ENCODE measurements at places on chromosomes 16 and 17.

GRCh38 chr16:79534143-79534542 is 66.4 kb downstream of the MAF start:
- DNase-seq, result no peak

GRCh38 chr17:53134548-53134947 is 688.2 kb upstream of the KIF2B start:
- DNase-seq, result no peak

GRCh38 chr16:67833415-67834241 is 8.5 kb upstream of the THAP11 start:
- DNase-seq, result peak; percentile 89

DNA sequence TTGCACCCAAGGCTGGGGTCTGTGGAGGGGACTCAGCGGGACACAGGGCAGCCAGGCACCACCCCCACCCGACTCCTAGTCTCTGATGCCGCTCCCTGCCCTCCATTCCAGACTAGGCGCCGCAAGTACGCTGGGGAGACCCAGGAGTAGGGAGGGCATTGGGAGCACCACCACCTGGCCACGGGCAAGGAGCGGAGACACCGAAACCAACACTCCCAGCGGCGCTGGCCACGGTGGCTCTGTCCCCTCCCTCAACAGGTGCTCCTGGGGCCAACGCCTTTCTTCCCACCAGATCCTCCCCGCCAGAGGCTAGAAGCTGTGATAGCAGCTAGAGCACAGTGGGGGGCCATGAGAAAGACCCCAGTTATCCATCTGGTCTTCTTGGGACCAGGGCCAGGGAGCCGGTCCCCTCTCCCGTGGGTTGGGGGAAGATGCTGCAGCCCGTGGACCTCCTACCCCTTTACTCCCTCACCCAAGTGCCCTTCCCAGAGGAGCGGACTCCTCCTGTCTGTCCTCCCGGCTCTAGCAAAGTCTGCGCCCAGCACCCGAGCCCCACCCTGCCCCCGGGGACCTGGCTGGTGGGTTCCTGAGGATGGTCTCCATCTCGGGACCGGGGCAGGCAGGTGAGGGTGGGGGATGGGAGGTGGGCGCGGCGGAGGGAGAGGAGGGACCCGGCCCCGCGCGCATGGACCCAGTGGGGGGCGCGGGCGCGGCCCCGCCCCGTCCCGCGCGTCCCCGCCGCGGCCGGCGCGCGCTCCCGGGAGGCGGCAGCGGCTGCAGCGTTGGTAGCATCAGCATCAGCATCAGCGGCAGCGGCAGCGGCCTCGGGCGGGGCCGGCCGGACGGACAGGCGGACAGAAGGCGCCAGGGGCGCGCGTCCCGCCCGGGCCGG is at the start of gene SYNGR3:
SYNGR3 (plus strand) TSS at position 762 of the 892 bp plus-strand sequence. CDS start 133 bp downstream, outside the sequence.
- peak; percentile 39 for DNase-seq

- no peak for DNase-seq
Measured at GRCh38 chr17:80021600-80021999, 14.1 kb downstream of the TBC1D16 start.

DNA sequence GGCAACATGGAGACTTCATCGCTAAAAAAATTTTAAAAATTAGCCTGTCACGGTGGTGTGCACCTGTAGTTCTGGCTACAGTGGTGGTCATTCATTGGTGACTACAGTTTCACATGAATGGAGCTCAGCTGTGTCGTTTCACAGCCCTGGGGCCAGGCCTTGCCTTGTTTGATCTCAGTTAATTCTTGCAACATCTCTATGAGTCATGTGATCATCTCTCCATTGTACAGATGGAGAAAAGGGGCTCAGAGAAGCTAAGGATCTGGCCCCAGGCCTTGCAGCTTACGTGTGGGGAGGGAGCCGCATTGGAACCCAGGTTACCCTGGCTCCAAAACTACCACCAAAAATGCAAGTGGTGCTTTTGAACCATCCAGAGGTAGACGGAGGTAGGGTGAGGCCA is 49.4 kb downstream of the GDE1 start:
- DNase-seq, result no peak

DNA sequence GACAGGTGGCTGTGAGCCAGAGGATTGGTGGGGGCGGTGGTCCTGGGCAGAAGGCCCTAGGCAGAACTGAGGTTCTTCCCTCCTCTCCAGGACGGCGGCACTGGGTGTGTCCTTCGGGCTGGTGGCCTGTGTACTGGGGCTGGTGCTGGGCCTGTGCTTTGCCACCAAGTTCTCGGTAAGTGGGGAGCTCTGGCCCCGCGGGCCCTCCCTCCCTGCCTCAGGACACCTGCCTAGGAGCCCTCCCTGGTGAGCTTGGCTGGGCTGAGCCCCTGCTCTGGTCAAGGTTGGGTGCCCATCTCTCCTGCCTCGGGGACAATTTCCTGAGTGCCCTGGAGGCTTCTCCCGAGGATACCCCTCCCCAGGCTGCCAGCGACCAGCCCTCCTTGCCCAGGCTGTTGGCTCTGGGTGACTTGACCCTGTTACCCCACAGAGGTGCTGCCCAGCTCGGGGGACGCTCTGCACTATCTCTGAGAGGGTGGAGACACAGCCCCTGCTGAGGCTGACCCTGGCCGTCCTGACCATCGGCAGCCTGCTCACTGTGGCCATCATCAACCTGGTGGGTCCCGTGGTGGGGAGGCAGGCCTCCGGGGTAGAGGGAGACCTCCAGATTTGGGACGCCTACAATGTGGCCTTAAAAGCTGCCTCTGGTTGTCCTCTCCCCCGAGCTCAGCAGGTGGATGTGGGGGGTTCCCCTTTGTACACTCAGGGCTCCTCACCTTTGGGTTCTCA is 42.0 kb downstream of the ADCY7 start:
- DNase-seq, result no peak

- DNase-seq, result no peak
Measured at GRCh38 chr17:42233156-42233555, 38.9 kb upstream of the GHDC start.

DNA sequence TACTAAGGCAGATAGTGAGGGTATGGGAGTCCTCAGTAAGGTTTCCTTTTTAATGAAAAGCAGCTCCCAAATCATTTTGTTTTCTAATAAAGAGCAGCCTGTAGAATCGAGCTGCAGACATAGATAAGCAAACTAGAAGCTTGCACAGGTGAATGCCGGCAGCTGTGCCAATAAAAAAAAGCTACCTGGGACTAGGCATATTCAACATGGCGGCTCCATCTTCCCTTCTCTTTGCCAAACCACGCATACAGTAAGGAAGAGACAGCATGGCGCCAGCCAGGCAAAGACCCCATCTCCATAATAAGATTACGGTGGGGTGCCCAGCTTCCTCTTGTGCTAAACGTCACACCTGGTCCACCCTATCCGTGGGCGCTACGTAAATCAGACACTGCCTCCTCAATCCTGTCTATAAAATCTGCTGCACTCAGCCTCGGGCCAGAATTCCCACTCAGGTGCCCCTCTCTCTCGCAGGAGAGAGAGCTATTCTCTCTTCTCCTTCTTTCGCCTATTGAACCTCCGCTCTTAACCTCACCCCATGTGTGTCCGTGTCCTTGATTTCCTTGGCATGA is 92.7 kb upstream of the FA2H start:
- DNase-seq, result no peak

DNA sequence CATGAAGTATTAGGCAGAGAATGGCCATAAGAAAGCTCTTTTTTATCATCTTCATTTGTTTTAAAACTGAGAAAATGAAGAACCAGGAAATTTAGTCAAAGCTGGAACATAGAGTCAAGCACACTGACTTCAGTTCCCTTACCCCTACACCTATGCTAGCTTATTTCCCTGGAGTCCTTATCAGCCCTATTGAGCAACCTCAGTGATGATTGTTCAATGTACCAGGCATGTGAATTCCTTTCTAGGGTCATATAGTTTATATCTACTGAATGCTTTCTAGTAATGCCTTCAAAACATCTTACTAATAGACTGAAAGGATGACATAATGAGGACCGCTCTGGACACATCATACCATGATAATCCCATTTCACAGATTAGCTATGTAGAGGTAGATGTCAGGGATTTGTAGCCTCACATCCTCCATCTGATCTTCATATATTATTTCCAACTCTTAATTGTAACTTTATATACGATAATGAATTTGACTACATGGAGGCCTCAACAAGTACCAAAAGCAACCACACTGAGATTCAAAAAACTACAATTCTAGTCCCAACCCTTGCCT is 460.4 kb upstream of the DYNLRB2 start:
- DNase-seq, result no peak

GRCh38 chr17:44901411-44901921 is 2.2 kb upstream of the EFTUD2 start:
- no peak for DNase-seq

GRCh38 chr17:78709119-78709681 is 72.9 kb downstream of the CYTH1 start:
- no peak for DNase-seq

- DNase-seq, result peak; percentile 75
Measured at GRCh38 chr16:89170346-89171215, 967 bp upstream of the CDH15 start.

DNA sequence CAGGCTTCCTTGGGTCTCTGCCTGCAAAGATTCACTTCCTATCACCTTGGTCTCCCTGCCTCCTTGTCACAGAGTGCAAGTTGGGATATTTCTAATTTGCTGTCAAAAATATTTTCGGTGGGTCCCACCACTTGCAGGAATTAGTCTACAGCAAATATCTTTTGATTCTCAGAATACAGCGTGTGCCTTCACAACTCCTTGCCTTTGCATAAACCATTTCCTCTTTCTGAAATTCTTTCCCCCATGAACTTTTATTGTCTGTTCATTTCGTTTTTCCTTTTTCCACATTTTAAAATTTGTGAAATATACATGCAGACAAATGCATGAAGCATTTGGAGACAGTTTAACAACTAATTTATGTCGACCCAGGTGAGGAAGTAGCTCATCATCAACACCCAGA is 60.0 kb downstream of the HS3ST3B1 start:
- no peak for DNase-seq

DNA sequence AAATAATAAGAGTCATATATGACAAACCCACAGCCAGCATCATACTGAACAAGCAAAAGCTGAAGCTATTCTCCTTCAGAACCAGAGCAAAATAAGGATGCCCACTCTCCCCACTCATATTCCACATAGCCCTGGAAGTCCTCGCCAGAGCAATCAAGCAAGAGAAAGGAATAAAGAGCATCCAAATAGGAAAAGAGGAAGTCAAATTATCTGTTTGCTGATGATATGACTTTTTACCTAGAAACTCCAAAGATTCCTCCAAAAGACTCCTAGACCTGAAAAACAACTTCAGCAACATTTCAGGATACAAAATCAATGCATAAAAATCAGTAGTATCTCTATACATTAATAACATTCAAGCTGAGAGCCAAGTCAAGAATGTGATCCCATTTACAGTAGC is 217.5 kb downstream of the ABCC12 start:
- no peak for DNase-seq

DNA sequence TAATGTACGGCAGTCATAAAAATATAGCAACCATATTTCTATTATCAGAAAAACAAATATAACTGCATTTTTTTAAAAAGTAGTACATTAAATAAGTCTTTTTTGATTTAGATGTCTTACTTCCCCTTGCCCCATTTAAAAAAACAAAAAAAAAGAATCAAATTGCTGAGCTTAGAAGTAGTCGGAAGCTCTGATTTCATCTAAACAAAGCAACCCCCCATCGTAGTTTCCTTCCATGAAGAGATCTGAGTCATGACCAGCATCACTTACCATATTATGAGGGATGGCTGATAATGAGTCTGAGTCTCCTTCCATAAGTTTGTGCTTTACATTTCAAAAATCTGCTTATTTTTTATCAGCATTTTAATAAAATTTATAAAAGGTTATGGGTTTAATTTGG is 86.2 kb downstream of the ITFG1 start:
- DNase-seq, result no peak

DNA sequence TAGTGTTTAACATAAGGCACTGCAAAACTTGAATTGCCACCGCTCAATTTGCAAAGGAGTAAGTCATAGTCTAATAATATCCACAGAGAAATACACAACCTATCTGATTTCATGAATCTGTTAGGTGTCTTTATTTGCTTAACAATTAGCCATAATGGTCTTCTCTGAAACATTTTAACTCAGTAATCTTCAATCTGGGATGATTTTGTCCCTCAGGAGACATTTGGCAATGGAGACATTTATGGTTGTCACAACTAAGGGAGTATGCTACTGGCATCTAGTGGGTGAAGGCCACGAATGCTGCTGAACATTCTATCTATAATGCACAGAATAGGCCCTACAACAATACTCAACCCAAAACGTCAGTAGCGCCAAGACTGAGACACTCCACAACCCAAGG is 4.3 kb downstream of the UBE2G1 start:
- peak; percentile 4 for DNase-seq

DNA sequence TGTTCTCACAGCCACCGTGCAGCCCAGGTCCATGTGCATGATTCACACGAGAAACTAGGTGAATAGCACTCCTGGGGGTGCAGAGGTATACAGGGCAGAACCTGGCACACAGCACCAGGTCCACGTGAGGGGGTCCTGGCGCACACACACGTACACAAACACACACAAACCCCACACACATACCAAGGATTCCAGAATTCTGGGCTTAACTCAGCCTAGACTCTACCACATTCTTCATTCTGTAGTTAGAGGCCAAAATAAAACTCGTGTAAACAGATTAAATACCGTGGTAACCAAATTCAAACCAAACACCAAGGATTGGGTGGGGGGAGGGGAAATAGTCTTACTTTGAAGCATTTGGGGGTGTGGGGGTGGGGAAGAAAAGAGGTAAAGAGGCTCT is 58.5 kb downstream of the XYLT1 start:
- no peak for DNase-seq

- DNase-seq, result no peak
Measured at GRCh38 chr17:55186937-55187770, 77.6 kb upstream of the HLF start.

GRCh38 chr16:50407351-50407750 is 38.6 kb upstream of the BRD7 start:
- no peak for DNase-seq

DNA sequence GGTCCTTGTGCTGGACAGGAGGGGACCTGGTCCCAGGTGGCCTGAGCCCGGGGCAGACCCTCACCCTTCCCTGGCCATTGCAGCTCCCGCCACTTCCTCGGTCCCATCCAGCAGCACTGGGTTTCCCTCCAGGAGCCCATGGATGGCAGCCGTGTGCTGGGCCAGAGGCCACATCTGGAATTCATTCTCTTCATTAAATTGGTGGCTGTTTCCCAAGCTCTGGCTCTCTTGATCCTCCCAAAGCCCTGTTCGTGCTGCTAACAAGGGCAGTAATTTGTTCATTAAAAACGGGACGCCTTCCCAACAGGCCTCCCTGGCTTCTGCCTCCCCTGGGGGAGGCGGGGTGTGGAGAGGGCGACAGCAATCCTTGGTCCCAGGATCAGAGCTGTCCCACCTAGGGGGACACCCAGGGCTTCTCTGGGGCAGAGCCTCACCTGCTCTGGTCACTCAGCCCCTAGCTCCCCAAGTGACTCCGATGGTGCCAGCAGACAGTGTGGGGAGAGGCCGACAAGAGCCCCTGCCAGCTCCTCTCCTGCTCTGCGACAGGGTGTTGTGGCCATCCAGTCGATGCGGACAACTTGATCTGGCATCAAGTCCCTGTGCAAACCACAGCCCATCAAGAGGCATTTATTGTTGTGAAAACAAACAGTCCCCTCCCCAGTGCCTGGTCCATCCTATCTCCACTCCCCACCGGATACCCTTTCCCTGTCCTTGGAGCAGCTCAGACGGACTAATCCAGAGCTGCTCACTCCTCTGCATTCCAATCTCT is 44.0 kb downstream of the SDK2 start:
- DNase-seq, result peak; percentile 23

- no peak for DNase-seq
Measured at GRCh38 chr16:64627288-64627687, 494.6 kb downstream of the CDH11 start.
